ENCODE measurements at places on chromosomes 7 and 10.

DNA sequence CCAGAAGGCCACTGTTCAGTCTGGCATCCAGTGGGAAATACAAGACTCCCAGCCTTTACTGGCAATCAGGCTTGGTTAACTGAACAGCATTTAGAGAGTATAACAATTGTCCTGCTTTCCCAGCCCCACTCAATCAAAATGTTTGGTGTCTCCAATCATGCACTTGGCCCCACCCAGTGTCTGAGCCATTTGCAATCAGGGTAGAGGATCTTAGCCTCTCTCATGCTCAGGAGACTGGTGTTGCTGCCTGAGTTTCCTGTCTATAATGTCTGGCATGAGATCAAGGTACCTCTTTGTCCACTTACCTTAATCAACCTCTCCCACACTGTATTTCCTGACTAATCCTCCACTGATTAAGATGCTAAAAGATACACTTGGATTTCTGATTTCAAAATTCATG, 290.2 kb upstream of the GHITM start:
- DNase-seq: no peak

DNA sequence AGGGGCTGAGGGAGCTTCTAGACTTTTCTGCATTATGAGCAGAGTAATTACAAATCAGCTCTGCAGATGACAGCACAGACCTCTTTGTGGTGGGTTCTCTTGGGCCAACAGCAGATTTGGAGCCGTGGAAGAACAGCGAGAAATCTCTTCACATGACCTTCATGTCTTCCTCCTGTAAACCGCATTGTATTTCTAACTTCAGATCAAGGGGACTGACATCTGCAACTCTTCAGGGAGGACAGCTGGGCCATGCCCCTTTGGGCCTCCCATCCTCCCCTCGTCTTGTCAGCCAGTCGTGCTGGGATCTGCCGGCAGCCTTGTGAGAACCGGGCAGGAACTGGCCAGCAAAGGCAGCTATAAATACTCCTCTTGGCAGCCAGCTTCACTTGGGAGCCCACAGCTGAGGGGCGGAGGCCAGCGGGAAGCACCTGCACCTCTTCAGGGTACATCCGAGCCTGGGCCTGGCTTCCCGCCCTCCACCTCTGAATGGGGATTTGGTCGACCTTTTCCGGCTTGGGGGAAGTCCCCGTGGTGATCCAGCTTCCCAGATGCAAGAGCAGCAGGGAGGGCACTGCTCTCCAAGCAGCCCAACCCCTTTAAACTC, 54.7 kb downstream of the STEAP1B start:
- DNase-seq: peak; percentile 96

DNA sequence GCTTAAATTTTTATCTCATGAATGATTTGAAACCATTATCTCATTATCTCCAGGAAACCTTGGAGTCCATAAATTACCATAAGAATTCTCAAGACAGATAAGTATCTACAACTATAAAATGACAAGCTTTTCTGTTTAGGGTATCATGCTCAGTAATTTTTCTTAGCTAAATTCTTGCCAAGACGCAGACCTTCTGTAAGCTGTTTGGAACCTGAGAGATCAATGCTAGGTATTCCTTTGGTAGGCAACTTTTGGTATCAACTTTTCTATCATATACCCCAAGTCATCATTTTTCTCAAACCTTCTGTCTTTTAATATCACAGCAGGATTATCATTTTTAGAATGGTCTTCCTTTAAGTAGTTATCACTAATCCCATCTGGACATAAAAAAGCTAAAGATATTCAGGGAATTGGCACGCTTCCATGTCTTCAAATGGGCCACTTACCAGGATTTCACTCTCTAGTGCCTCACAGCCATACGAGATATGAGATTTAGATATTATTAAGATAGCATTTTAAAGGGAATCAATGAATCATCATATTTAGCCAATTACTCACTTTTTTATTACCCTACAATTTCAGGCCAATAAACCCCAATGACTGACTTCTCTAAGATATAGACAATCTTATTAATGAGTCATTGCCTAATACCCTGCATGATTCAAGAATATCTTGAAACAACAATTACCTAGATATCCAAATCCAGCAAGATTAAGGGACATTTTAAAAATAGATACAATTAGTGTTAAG, 544.1 kb downstream of the HTR7 start:
- DNase-seq: no peak

DNA sequence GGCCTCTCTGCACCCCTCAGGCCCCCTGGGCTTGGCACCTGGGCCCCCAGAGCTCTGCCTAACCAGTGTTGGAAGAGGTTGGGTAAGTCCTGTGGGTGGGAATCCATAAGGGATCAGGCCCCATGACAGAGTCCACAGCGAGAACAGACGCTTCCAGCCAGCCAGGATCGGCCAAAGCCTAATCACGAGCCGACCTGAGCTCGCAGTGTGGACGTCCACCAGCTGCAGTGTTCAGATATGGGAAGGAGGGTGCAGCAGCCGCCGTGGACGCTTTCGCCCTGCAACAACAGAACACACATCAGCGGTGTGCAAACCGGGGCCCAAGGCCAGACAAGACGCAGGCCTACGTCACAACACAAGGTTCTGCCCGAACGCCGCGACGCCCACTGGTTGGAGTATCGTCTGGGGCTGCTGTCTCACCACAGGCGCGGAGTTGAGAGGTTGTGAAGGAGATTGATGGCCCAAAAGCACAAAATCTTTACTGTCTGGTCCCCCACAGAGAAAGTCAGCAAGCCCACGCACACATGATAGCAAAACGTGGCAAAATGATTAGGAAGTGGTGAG, 102.1 kb downstream of the FOXL3 start:
- DNase-seq: no peak

DNA sequence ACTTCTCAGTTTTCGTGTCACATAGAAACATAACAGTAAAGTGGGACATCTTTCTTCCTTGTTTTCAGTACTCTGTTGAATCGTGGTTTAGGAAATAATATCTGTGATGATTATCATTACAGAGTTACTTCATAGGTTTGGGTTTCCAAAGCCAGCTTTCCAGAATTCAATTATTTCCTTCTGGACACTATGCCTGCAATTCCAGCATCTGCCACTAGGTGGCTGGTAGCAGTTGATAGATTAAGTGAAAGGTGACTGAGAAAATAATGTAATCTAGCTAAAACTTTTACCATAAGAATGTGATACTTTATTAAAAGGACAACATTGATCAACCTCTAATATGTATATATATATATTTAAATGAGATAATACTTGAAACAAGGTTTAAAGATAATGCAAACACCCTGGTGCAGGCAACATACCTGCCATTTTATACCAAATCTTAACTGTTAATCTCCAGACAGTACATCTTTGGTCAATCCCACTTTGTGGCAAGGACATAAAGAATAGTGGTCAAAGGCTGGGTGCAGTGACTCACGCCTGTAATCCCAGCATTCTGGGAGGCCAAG, 102.6 kb downstream of the SH3PXD2A start:
- no peak for DNase-seq

Measured in RPMI8226 (cell line).